ENCODE measurements at places on chromosomes 6 and 20. TPM values are rescaled to one million over a fixed set of nuclear protein-coding genes. Genes with fewer than 3 reads are reported as not detected.

DNA sequence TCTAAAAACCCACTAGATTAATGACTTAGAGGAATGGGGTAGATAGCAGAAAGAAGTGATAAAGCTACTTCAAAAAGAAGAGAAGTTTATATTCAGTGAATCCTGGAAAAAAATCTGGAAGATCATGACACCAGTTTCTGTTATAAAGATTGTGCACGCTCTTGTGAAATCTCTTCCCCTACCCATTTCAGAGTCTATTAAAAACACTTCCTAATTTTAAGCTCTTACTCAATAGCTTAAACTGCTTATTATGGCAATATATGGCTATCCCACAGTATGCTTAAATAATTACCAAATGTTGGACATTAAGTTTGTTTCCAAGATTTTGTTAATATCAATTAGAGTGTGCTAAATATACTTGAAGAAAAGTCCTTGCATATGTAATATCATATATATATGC is 585.3 kb upstream of the MAN1A1 start:
- no peak for DNase-seq

Gene IRF4
- polyA plus RNA-seq = 3.4 TPM

DNA sequence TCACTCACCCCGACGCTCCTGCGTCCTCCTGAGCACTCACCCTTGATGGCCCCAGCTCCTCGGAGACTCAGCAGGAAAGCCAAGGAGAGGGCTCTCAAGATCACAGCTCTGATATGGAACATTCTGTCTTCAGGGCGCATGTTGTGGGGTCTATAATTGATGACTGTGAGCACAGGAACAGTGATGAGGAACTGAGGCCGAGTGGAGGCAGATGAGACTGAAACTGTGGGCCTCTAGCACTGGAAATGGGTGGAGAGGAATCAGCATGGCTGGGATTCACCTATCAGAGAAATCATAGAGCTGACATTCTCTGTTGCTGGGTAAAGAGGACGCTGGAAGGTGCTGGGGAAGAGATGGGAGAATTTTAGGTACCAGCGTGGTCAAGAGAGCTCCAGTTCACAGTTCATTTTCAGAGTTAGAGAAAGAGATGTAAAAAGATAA is at the start of gene HLA-DPA1:
Gene HLA-DPA1 (minus strand): TSS at position 219 of the 441 bp plus-strand sequence.
- peak; percentile 28 for DNase-seq

GRCh38 chr6:116287689-116288282 is 8.1 kb upstream of the TSPYL1 start:
- DNase-seq = no peak

Gene FNDC11
- not detected for polyA plus RNA-seq

GRCh38 chr6:26045928-26046368 is 41.3 kb upstream of the HFE start:
- DNase-seq = no peak

DNA sequence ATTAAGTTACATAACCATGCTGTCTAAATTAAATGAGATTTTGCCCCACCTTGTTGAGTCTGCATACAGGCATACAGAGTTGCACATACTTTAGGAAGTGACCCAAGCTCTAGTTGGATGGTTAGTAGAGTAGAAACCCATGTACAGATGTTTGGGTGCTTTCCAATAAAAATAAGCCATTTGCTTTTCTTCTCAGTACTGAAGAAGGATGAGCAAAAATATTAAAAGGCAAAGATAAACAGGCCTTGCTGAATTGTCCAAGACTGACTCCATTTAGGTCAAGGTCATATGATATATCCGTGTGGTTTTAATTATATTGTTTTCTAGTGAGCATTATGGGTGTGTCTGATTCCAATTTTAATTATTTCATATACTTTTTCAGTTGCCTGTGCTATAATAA is 589.4 kb downstream of the RFPL4B start:
- DNase-seq = no peak

Gene ABRACL
- 212 TPM for polyA plus RNA-seq

- DNase-seq = no peak
Observed at GRCh38 chr6:160007611-160008010, 38.7 kb downstream of the IGF2R start.

- no peak for DNase-seq
Observed at GRCh38 chr6:156474507-156475120, 302.6 kb upstream of the ARID1B start.

Gene SNPH
- 5.8 TPM for polyA plus RNA-seq

DNA sequence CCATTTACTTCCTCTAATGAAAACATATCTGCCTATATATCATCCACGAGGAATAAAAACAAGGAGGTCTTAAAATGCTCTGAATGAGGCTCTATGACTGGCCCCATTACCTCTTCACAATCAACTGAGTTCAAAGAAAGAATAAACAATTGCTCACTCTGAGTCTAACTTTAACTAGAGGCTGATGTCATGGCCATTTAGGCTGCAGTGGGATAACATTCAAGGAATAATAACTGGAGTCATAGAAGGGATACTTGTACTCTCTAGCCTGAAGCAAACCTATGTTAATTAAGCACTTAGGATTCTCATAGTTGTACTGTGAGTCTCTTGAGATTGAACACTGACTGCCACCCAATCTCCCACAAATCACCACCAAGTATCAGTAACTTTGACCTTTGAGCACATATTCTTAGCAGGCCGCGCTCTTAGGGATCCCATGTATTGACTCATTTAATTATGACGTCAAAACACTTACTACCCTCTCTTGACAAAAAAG is 70.2 kb downstream of the PERP start:
- DNase-seq = no peak

DNA sequence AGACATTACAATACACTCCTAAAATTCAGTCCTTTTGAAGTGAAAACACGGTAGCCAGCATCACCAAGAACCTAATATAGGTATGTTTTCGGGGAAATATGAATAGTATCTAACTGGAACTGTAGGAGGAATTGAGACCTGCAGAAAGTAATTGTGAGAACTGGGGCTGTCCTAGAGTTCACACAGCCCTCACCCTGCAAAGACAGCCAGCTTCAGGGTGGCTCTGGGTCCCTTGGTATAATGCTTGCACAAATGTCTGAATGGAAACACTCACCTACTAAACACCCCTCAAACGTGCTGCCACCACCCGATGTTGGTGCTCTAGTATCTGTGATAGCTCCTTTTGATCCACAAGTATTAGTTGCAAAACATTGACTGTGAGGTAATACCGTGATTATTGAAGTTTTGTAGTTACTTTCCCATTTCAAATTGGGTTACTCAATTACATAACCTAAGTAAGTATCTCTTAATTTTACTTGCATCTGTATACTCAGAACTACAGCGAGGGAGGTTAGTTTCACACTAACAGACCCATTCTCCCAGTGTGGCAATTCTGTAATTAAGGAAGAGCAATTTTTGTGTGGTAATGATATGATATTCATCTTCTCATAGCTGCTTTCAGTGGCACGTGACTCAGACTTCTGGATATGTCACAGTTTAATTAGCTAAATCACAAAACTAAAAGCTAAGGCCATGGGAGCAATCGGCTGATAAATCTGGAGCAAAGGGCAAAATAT is 129.5 kb downstream of the INSM1 start:
- no peak for DNase-seq

- no peak for DNase-seq
Observed at GRCh38 chr6:27667657-27668441, 194.9 kb upstream of the ZNF184 start.

DNA sequence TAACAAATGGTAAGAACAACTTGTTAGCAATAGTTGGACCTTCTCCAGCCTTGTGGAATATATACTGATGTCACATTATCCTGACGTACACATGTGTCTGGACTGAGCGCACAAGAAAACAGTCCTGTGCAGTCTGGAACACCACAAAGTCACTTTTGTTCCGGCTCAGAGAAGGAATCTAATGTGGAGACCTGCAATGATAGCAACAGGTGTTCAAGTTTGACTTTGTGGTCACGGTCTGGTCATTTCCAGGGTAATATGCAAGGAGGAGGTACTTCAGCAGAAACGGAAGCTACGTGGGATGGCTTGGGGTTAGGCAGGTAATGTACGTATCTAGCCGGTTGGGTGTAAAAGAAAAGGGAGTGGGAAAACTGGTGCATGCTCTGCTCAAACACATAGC is 687.2 kb upstream of the AGPAT4 start:
- DNase-seq = no peak

Gene NEDD9
- 40.2 TPM for polyA plus RNA-seq

DNA sequence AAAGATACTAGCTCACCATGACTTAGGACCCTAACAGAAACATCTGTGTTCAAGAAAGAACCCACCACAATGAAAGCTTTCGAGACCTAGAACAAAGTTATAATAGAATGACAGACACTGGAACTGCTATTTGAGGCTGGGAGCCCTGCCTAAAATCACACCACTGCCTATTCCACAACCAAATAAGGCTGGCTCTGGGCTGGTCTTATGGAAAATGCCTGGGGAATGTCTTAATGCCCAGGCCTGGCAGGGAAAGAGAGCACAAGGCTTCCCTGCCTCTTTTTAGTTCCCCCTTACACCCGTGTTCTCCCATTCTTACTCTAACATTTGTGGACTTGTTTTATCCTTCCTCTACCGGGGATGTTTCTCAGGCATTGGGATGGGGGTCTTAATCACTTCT is 5.6 kb upstream of the METTL24 start:
- no peak for DNase-seq

Gene WFDC10B
- not detected for polyA plus RNA-seq

DNA sequence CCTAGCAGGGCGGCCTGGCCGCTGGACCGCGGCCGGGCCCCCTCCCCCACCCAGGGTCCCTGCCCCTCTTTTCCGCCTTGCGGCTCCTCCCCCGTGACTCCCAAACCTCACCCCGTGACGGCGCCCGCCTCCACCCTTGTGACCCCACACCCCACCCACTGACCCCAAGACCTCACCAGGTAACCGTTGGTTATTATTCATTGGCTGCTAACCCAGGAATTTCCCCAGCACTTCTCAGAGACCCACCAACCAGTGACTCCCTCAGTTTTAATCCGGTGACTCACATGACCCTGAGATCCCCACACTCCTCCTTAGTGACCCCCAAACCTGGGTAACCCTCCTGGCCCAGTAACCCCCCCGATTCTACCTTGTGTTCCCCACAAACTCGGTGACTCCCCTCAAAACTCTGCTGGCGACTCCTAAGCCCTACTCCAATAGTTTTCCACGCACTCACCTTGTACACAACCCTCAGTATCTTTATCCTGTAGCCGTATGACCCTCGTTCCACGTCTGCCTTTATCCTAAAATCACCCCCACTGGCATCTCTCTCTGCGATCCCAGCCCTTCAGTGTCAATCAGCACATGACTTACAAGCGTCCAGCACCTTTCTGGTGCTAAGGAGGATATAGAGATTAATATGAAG is 534 bp downstream of the ZNF76 start:
- peak; percentile 75 for DNase-seq

DNA sequence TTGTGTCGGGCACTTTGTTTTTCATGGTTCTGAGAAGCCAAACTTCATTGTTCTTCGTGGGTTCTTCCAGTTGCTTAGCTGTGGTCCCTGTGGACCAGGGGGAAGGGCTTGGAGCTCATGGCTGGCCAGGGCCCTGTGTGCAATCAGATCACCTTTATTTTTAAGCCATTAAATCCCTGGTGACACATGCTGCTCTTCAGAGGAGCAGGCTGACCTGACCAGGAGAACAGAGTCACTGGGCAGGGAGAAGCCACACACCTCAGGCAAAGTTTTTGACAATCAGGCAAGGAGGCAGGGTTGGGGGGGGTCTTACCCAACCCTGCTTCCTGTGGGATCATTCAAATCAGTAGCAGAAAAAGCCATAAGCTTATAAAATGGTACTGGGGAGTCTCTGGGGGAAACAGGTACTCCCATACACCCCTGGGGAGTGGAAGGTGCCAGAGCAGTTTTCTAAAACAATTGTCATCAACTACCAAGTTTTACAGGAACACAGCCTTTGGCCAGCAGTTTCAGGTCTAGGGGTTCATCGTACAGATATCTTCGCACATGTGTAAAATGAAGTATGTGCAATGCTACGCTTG is 37.0 kb upstream of the PREX1 start:
- DNase-seq = no peak

- peak; percentile 48 for DNase-seq
Observed at GRCh38 chr20:25584905-25585704, at the start of gene NINL. TSS of gene NINL (minus strand) at chr20:25585531. CDS start at chr20:25526587, 58,944 bp downstream.

- no peak for DNase-seq
Observed at GRCh38 chr6:148716811-148717210, 30.0 kb upstream of the UST start.

GRCh38 chr6:141492521-141493284 is 640.0 kb upstream of the GJE1 start:
- no peak for DNase-seq

- DNase-seq = no peak
Observed at GRCh38 chr20:20527661-20528060, 159.8 kb downstream of the INSM1 start.

GRCh38 chr6:135251498-135252441 is 70.7 kb downstream of the MYB start:
- DNase-seq = no peak

- DNase-seq = no peak
Observed at GRCh38 chr6:1039191-1039590, 272.7 kb upstream of the FOXQ1 start.

DNA sequence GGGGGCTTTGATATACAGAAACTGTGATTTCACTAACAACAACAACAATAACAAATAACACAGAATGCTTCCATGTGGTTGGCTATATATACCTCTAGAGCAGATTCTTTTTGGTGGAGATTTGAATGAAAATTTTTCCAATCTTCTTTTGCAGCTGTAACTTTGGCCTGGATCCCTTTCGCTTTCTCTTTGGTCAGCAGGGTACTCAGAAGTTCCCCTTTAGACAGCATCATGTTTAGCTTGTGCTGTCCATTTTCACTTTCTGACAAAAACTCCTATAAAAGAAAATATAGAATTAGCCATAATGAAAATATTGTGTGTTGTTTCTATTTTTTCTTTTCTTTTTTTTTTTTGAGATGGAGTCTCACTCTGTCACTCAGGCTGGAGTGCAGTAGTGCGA is 264.2 kb downstream of the SYNE1 start:
- no peak for DNase-seq

Gene DLL1
- polyA plus RNA-seq = 0.49 TPM

Gene CST1
- not detected for polyA plus RNA-seq

DNA sequence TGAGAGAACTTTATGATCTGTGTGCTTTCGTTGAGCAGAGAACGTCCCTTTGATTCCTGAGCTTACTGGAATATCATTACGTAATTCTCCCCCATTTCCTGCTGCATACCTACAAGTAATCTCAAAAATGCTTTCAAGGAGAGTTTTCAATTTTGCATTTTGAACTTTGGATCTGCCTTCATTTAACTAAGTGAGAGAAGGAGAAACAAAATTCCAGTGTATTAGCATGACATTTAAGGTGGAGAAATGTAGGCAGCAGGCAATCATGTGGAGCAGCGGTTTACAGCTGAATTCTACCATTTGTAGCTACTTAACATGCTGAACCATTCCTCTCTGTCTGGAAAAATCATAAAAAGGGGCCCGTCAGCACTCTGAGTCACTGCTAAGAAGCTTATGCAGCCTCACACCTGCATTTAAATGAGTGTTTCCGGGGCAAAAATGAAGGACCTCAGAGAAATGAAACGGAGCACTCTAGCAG is 451.5 kb downstream of the PLCB1 start:
- no peak for DNase-seq

DNA sequence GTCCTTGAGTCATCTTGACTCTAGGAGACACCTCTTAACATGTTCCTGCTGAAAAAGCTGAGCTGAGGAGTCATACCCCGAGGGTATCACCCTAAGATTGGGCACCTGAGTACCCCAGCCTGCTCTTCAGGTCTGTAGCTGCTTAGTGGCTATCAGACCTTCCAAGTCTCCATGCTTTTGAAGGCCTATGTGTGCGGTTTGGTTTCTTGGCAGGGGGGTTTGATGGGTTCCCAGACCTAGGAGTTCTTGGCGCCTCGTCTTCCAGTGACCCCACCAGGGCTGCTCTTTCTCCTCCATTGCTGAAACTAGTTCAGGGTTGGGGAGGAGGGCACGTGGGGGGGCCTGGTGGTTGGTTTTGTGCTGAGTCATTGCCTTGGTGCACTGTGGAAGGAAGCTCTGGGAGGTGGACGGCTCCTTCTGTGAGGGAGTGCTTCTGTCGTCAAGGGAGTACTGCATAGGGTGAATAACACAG is 20.1 kb downstream of the IGF2R start:
- DNase-seq = no peak

All from CD8-positive, alpha-beta memory T cell (primary cell).